ENCODE measurements at places on chromosomes 2 and 18.
A peak's percentile ranks its signal among the peaks of the same experiment; 100 is the strongest.

DNA sequence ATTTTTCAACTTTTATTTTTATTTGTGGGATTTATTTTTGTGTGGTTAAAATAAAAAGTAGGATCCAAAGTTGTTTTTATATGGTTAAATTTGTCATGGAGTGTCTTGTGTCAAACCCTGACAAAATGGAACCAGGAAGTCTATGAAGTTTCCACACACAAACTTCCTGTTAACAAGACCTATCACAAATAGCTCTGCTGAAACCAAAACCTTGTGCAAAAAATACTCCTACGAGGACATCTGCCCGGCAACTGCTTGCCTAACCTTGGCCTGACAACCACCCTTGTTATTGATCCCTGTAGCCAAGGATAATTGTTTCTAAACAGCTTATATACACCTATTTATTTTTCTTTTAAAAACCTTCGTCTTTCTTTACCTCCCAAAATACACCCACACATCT lies 389.6 kb downstream of the TRIB2 start:
- no peak for DNase-seq

DNA sequence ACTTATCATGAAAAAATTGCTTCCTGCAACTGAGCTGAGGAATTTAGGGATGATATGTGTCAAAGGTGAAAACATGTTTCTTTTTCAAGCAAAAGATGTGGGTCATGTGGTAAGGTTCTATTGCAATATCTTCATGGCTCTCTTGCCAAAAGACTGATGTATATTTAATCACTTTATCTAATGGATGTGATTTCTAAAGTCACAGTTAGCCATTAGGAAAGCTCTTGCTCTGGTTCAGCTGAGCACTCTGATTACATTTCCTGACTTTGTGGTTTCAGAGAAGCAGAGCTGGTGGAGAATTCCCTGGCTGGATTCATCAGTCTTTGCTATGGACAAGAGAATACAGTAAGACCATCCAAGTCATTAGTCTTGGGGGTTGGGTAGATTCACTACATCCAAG lies 24.4 kb downstream of the SCN9A start:
- DNase-seq = no peak

DNA sequence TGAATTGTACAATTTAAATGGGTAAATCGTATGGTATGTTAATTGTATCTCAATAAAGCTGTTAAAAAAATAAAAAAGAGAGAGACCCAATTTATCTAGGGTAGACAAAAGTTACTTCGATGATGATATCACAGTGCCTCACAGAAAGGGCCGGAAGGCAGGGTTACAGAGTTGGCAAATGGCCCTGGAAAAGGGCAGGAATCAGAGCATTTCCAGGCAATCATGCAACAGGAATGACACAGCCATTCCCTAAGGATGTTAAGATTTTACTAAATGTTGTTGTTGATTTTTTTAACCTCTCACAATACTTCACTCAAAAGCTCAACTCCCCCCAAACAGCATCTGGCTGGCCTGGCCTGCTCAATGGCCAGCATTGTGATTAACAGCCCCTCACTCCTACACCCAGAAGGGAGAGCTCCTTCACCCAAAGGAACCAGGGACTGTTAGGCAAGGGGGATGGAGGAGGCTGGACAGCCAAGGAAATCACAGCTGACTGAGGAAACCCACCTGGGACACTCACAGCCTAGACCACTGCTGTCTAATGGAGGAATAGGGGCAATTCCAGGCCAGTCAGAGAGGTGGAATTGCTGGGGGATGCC lies 7.7 kb upstream of the SP100 start:
- no peak for DNase-seq

- DNase-seq = no peak
These were observed 88.2 kb downstream of the LRATD1 start for GRCh38 chr2:14720739-14721138.

DNA sequence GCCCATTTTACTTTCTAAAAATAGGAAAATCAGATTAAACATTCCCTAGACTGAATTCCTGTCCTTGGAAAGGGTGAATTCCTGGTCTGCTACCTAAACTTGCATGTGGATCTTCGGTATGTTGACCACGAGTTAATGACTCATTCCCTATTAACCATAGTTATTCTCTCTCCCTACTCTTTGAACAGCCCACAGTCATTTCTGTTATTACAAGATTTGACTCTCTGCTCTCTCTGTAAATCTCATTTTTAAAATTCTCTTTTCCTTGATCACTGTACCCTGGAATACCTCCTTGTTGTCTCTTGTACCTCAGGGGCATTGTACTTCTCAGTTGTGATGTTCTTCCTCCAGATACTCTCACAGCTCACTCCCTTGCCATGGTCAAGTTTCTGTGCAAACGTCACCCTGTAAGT lies 92.0 kb upstream of the GULP1 start:
- DNase-seq = no peak

DNA sequence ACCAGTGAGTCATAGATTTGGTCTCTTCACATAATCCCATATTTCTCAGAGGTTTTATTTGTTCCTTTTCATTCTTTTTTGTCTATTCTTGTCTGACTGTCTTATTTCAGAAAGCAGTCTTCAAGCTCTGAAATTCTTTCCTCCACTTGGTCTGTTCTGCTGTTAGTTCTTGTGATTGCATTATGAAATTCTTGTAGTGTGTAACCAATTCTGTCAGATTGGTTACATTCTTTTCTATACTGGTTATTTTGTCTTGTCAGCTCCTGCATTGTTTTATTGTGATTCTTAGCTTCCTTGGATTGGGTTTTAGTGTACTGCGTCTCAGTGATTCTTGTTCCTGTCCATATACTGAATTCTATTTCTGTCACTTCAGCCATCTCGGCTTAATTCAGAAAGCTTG lies 18.6 kb downstream of the EHBP1 start:
- DNase-seq = no peak

DNA sequence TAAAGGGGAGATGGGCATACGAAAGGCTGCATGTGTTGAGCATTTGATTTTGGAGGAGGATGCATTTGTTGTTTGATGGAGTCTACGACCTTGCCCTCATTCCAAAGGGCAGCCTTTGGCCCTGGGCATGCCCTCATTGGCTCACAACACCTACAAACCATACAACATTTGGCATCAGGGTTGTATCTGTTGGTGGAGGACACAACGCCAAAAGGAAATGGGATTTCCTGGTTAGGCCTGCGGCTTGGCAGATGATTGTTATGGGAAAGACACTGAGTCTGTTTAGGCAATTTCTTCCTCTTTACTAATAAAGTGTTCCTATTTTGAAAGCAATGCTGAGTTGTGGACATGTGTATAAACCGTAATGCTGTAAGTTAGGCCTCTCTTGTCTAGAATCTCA lies 246.9 kb downstream of the LDLRAD4 start:
- DNase-seq = peak; percentile 45

Data from hematopoietic multipotent progenitor cell treated with erythropoietin and hydrocortisone succinate and interleukin-3 and kit ligand, for 6 days (in vitro differentiated cells).